H7 (cell line): ENCODE measurements at places on chromosomes 3 and 15.

GRCh38 chr3:178634975-178635374 is 98.7 kb downstream of the KCNMB2 start:
- DNase-seq = no peak

GRCh38 chr3:195883160-195883559 is 25.2 kb downstream of the TNK2 start:
- DNase-seq = no peak

DNA sequence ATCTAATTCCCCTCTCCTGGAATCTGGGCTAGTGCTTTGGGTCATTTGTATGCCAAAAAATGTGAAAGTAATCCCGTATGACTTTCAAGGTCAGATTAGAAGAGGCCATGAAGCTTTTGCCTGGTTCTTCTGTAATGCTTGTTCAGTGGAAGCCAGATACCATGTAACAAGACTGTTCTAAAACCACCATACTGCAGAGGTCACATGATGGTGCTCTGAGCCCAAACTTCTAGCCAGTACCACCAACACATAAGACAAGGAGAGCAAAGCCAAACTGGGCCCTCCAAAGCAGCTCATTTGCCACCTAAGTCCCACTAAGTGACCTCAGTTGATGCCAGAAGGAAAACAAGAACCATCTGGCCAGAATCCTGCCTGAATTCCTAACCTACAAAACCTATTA is 64.3 kb upstream of the MELTF start:
- DNase-seq = no peak

GRCh38 chr3:70832089-70832833 is 519.8 kb upstream of the MDFIC2 start:
- no peak for DNase-seq

GRCh38 chr15:77495838-77496596 is 75.3 kb downstream of the HMG20A start:
- no peak for DNase-seq

- DNase-seq = no peak
Observed at GRCh38 chr3:108487439-108487838, 23.0 kb downstream of the MYH15 start.

DNA sequence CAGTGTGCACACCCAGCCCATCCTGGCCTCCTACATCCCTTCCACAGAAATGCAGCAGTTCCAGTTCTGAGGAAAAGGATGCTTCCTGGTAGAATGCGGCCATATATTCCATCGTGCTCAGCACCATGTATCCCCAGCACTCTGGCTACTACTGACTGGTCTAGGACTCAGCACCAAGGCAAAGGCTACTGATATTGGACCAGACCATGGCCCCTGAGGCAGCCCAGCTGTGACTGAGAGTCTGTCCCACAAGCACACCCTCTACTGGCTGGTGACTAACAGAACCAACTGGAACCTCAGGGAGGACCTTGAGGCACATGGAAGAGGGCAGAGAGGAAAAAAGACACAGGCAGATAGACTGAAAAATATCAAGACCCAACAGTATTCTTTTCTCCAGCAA is 30.0 kb downstream of the TARS3 start:
- DNase-seq = peak; percentile 36

DNA sequence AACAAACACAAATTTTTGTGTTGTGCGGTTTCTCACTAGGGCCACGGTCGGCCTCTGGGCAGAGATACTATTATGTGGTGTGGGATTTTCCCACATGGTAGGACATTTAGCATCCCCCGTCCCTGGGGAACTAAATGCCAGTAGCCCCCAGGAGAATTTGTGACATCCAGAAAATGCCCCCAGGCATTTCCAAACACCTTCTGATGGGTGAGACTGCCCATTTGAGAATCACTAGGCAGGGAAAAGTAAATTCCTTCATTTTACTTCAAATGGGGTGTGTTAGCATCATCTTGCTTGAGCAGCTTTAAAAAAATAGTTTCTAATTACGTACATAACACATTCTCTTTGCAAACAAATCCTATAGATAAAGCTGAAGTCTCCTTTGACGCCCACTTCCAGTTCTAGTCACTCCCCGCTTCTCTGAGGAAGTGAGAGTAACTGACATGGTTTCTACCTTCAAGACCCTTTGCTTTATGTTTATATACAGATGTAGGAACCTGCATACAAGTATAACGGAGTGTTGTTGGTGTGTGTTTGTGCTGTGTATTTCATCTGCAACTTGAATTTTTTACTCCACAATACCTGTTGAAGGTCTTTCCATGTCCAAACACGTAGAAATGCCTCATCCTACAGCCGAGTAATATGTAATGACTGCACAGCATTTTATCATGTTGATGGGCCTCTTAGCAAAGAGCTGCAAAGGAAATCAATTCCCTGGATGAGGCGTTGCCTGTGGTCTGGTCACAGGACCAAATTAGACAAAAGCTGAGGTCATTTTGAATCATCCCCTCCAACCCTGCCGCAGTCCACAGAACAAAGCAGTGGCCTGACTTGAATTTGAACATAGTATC is 31.4 kb upstream of the ZBTB38 start:
- DNase-seq = no peak

DNA sequence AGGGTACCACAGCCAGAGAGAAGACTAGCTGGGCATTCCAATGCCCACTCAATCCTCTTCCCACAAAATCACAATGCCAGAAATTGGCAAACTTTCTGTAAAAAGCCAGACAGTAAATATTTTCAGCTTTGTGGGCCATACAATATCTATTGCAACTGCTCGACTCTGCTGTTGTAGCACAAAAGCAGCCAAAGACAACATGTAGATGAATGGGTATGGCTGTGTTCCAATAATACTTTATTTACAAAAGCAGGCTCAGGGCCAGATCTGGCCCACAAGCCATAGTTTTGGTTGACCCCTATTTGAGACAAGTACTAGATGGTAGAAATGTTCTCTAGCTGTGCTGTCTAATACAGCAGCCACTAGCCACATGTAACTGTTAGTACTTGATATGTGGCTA is 330.9 kb downstream of the ERC2 start:
- DNase-seq = no peak

DNA sequence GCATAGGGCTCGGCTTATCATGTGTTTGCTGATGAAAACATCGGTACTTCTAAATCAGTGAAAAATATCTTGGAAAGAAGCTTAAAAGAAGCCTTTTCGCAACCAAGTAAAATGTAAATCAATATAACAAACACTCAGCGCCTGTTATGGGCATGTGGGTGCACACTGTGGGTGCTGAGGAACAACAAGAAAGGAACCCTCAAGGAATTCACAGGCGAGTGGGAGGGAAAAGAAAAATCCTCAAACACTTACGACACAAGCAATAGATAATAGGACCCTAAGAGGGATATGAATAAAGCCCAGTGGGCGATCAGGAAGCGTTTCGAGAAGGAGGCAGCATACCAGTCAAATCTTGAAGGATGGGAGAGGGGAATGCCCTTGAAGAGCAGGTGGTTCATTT is 21.9 kb downstream of the GLDN start:
- DNase-seq = peak; percentile 41

- no peak for DNase-seq
Observed at GRCh38 chr15:74608786-74609185, 6.8 kb upstream of the CLK3 start.

GRCh38 chr15:34984889-34985630 is 3.0 kb downstream of the ZNF770 start:
- no peak for DNase-seq

DNA sequence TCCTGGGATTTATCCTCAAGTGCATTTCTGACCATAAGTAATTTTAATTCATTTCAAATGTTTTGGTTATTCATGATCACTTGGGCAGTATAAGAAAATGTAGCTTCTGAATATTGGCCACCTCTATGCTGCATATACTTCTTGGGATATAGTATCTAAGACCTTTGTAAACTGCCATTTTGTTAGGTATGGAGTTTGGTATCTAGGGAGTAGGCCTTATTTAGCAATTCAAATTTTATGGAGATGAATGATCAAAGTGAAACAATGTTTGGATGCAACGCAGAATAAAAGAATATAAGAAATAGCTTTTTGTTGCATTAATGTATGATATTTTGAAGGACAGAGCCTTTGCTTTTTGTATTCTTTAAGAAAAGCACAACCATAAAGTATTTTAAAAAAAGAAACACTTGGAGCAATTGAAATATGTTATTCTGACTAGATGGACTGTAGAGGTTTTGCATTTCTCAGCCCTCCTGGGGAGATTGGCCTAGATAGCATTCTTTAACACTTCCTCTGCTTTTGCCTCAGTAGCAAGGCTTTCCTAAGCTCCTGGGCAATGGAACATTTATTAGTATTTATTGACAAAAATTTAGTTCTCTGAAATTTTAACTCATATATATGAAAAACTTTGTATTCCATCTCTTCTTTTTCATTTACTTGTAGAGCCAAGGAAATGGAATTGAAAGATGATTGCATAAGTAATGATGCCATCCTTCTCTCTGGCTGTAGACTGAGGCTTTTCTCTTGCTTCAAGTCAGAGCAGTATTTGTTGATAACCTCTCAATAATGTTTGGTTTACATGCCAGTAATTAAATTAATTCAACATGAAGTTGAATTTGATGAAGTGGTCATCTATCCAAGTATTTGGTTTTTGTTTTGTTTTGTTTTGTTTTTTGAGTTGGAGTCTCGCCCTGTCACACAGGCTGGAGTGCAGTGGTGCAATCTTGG is 61.8 kb upstream of the UTS2B start:
- DNase-seq = peak; percentile 20

- DNase-seq = no peak
Observed at GRCh38 chr15:99421172-99421656, 144.6 kb upstream of the MEF2A start.

DNA sequence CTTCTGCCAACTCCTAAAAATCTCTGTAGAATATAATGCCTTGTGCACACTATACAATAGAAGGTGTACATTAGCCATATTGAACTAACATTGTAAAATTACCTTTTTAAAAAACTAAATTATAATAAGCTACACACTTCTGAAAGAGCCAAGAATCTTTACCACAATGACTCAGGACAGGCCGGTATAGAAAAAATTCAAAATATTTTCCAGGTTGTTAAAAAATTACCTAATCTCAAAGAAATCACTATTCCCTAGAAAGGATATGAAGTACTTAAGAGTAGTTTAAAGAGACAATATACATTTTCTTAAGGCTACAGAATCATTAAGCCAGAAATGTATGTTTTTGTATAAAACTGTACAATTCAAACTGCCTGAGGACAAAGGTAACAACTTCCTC is 48.5 kb downstream of the TJP1 start:
- no peak for DNase-seq

DNA sequence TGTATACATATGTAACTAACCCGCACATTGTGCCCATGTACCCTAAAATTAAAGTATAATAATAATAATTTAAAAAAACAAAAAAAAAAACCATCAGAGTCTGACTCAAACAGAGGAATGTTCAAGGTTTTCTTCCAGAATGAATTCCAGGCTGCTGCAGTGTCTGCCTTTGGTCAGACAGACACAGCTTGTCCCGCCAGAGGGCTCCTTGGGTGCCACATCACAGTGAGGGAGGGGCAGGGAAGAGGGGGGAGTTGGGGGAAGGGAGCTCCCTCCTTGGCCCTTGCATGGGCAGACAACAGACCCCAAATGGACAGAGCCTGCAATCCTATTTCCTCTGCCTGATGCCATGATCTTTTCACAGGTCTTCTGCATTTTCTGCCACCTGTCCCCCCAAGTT is 36.5 kb downstream of the ITGB5 start:
- DNase-seq = peak; percentile 48

DNA sequence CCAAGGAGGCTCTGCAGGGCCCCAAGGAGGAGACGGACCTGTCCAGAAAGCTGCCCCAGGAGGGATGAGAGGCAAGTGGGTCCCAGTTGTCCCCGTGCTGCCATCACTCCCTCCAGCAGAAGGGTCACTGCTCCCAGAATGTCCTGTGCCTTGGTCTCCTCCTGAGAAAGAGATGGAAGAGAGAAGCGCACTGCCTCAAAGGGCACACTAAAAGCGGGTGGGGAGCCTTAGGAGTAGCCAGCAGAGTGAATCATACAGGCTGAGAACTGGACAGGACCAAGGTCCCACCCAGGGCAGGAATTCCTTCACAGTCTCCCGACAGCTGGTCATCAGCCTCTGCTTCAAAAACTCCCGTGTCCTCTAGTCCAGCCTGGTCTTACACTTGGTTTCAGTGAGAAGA is 4.6 kb downstream of the THPO start:
- no peak for DNase-seq

GRCh38 chr15:39333896-39334295 is 247.0 kb upstream of the THBS1 start:
- DNase-seq = no peak

DNA sequence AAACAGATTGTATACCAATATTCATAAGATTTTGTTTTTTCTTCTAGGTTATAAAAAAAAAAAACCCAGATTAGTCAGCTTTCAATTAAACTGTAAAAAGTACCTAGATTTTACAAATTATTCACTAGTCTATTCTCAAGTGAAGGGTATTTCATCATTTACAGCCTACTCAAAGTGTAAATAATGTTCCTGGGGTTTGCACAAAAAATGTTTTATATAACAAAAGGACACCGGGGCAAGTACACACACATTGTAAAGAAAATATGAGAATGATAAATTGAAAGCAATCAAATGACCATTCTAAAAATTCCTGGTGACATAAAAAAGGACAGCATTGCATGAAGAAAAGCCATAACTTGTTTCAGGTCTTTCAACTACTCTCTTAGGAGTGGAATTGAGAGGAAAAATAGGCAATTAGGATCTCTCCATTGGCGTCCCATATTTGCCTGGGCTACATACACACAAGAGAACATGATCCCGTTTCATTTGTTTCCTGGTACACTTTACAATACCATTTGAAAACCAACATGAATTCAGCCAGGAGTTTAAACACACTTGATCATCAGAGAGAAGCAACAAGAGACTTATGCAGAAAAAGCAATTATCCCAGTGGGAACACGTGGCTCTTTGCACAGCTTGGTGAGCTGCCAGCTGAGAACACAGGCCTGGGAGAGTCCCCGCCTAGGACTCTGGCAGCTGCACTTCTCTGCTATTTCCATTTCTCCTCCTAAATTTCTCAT is 1039.2 kb downstream of the ROBO1 start:
- peak; percentile 2 for DNase-seq

DNA sequence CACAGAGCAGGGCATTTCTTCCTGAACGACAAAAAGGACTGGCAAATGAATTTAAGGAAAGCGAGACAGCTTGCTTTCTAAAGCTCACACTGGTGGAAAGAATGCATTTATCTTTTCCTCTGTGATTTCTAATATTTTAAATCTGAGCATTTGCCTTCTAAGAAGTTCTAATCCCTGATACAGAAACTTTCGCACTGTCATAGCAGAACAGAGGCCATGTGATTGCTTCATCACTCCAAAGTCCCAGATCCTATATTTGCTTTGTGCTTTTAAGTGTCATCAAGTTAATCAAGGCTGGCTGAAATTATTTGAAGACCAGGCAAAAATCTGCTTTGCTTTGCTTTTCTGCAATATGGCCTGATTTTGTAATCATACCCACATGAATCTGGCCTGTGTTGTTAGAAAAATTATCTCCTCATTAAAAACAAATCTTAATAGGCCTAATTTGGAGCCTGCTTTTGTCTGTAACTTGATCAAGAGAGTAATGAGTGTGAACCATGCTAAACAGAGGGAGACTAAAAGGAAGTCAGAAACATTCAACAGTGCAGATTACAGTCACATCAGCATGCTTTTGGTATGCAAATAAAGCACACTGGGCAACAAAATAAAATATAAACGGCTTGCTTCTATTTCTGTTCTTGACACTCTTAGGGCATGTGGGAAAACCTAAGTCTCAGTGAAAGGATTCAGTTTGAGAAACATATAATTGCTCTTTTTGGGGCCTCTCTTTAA is 178.2 kb upstream of the ADAMTS9 start:
- DNase-seq = no peak
